Activated naive CD8-positive, alpha-beta T cell treated with anti-CD3 and anti-CD28 coated beads, Interleukin-2, amount 50 U/mL, for 16 hours (primary cell): ENCODE measurements at places on chromosomes 11 and 22.
A peak's percentile ranks its signal among the peaks of the same experiment; 100 is the strongest.

GRCh38 chr11:60145677-60146076 is 37.2 kb downstream of the MS4A6A start:
- no peak for DNase-seq

GRCh38 chr11:90423378-90423777 is 200.5 kb upstream of the CHORDC1 start:
- no peak for DNase-seq

DNA sequence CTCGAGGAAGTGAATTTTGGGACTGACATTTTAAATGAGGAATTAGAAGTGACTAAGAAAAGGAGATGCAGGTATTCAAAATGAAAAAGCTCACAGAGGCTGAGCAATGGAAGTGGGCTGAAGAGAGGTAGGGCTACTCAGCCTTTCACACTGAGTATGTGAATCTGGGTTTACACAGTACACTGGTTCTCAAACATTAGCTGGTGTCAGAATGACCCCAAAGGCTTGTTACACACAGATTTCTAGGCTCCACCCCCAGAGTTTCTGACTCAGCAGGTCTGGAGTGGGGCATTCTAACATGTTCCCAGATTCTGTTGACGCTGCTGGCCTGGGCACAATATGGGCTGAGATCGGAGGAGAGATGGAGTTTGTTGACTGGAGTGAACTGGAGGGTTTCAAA is 32.8 kb downstream of the CADM1 start:
- DNase-seq = no peak

DNA sequence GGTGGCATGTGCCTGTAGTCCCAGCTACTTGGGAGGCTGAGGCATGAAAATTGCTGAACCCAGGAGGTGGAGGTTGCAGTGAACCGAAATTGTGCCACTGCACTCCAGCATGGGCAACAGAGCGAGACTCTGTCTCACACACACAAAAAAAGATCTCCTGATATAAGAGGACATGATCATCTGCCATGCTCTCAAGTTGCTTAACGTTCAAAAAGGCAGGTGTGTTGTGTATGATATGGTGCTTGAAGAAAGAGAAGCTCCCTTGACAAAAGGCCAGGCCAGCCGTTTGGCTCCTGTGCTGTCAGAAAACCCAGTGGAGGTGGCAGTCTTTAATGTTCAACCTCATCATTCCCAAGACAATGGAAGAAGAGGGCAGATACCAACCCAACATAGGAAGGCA is 117.3 kb upstream of the PLET1 start:
- no peak for DNase-seq

GRCh38 chr11:23236826-23237555 is 376.7 kb upstream of the CCDC179 start:
- DNase-seq = no peak

- no peak for DNase-seq
Observed at GRCh38 chr11:5611627-5612026, 13.2 kb upstream of the TRIM34 start.

- DNase-seq = peak; percentile 47
Observed at GRCh38 chr11:46392421-46393230, 1.1 kb upstream of the CHRM4 start.

GRCh38 chr11:128052912-128053641 is 534.3 kb downstream of the ETS1 start:
- no peak for DNase-seq

DNA sequence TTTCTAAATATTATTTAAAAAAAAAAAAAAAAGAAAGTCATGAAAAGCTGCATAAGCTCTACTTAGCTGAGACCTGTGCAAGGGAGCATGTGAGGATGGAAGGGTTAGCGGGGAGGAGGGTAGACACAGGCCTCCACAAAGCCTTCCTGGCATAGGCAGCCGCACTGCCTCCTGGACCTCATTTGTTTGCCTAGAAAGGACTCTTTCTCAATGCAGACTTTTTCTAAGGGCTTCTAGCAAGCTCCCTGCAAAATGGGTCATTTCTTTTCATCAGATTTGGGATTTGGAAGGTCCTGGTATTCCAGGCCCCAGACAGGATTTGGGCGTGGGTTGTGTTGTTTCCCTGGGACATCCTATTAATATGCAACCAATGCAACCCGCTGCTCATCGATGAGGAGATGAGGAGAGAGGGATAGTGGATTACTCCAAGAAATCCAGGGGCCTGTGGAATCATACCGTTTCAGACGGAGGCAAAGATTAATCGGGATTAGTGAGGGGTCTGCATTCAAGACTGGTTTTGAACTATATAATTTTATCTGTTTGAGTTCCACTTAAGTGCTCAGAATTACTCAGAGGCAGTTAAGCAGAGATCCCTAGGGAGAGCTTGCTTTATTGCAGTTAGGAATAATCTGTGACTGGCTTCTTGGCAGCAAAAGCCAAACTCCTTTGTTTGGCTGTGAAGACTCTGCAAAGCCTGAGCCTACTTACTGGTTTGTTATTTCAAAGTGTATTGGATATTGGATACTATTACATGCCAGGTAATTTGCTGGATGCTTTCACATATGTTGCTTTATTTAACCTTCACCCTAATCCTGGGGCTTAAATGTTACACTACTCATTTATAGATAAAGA is 106.9 kb upstream of the NAV2 start:
- no peak for DNase-seq

- no peak for DNase-seq
Observed at GRCh38 chr11:109892321-109892794, 200.8 kb upstream of the ZC3H12C start.

DNA sequence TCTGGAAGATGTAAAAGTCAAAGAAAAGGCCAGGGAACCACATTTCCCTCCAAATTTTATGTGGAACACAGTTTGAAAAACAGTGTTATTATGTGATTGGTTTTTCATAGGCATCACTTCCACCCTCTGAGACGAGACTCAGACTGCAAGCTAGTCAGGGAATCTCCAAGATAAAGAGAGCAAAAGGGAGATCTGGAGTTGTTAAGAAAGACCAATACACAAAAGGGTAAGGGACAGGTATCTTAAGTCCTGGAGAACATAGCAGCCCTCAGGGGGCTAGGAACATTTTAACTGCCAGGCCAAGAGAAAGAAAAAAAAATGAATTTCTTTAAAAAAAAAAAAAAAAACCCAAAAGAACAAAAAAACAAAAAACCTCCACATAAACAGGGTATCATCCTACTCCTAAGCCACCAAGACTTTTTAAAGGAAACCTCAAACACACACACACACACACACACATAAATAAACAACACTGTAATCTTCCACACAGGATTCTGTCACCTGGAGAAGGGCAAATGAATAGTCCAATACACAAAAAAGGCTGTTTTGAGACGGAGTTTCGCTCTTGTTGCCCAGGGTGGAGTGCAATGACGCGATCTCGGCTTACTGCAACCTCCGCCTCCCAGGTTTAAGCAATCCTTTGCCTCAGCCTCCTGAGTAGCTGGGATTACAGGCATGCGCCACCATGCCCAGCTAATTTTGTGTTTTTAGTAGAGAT is 44.5 kb downstream of the CELF1 start:
- no peak for DNase-seq

DNA sequence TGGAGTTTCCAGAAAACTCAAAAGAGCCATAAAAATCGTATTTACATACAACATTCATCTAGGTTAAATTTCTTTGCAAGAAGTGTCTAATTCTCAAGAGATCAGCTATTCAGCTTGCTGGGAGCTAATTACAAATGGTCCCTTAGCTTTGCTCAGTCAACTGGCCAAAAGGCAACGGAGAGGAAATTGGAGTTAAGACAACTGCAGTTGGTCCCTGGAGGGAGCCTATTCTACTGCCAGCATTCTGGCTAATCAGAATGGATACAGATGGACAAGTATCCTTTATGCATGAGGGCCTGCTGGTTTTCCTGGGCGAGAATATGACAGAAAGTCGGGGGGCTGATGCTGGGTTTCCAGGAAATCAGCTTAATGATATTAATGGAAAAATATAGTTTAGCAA is 45.5 kb downstream of the KCNJ1 start:
- no peak for DNase-seq

DNA sequence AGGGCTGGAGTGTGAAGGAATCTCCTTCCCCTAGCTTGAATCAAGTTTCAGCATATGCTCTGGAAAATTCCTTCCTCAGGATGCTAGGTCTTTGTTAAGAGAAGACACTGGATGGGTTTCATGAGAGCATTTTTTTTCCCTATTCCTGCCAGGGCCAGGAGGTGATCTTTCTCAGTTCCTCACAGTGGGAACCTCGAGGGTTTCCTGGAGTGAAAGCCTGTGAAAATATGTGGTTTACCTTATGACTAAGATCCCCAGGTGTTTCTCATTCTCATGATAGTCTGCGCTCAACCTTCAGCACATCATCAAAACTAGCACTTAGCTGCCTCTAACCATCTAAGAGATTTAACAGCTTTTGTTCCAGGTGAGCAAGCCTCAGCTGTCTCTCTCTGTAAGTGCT is 985.3 kb upstream of the FAT3 start:
- no peak for DNase-seq

DNA sequence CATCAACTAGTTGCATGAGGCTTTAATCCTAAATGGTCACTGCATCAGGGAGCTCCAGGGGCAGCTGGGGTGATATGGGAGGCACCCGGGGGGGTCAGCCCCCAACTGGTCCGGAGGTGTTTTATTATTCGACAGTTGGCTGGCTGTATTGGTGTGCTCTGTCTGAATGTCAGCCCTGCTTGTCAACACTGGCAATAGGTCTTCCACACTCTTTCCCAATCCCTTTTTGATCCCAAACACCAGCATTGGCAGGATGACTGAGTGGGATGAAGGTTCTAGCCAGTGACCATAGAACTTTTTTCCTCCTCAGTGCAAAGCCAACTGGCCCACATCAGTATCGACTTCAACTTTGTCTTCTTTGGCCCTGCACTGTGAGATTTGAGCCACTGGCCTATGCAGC is 8.9 kb upstream of the LDLRAD3 start:
- DNase-seq = no peak

DNA sequence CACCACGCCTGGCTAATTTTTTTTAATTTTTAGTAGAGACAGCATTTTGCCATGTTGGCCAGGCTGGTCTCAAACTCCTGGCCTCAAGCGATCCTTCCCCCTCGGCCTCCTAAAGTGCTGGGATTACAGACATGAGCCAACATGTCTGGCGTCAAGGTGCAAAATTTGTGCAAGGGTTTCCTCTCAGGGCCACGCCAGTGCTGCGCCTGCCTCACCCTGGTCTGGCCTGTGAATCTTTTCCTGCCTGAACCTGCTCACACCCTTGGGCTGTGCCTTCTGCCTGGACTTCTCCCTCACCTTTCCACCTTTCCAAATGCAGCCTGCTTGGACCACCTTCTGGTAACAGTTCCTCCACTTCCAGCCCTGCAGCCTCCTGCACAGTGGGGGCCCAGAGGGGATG is 43.4 kb downstream of the MCM5 start:
- no peak for DNase-seq

DNA sequence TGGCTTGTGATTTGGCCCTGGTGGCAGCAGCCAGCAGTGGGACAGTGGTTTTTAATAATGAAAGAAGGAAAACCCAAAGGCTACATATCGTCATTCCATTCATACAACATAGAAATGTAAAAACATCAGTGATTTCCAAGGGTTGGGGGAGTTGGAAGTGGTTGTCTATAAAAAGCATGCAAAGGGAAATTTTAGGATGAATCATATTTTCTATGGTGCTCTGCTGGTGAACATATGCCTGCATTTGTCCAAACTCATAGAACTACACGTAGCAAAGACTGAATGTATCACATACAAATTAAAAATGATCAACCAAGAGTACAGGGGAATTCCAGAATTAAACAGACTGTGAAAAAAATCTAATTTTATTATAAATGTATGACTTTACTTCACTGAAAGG is 11.1 kb downstream of the OR5B3 start:
- DNase-seq = no peak

DNA sequence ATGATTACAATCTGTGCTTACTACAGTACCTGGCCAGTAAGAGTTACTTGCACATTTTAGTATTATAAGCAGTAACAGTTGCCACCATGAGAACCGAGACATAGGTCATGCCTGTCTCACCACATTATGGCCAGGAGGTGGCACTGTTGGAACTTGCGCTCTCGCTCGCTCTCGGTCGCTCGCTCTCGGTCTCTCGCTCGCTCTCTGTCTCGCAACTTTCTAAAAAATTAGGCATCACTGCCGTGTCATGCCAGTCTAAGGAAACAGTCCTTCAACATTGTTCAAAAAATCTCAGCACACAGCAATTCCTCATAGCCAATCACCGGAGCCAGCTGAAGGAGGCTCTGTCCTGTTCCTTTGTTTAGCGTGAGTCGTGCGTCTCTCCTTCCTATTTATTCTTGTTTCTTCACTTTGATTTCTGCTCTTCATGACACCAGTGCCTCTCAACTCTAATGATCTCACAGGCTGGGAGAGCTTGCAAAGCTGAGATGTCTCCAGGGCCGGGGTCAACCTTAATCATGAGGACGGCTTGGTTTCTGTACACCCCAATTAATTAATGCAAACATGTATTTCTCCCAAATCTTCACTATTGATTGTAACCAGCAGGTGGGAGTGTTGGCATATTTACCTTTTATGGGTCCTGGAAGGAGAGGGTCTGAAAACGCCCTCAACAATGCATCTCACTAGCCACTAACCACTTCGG is 6.3 kb upstream of the ADAMTS8 start:
- peak; percentile 25 for DNase-seq

- no peak for DNase-seq
Observed at GRCh38 chr11:115961159-115962003, 457.2 kb upstream of the CADM1 start.

DNA sequence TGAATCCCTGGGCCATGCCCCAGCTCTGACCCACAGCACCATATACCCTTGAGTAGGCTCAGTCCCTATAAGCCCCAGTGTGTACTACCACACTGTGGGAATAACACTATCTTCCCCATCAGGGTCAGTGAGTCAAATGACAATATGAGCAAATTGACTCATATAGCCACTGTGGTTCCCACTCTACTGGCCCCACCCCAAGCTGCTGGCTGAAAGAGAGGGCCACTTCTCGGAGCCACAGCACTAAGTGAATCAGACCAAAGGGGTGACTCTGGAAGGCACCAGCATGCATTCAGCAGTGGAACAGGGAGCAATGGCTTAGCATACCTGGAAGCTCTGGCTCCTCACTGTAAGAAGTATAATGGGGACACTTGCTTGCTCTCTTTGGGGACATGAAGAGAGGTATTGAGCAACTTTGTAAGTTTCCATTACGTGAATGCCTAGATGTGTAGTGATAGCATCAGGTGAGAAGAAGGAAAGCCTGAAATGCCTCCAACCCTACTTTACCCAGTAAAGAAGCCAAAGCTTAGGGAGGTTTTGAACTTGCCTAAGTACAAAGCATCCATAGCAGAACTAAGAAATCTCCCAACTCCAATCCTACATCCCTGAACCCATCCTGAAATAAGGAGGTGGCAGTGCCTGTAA is 13.5 kb downstream of the CD59 start:
- no peak for DNase-seq

- DNase-seq = no peak
Observed at GRCh38 chr11:38481391-38481790, 1883.4 kb upstream of the RAG2 start.
